ENCODE measurements at places on chromosomes 6 and 20.

- no peak for DNase-seq
These were observed 234.1 kb upstream of the PMEPA1 start for GRCh38 chr20:57943950-57944349.

DNA sequence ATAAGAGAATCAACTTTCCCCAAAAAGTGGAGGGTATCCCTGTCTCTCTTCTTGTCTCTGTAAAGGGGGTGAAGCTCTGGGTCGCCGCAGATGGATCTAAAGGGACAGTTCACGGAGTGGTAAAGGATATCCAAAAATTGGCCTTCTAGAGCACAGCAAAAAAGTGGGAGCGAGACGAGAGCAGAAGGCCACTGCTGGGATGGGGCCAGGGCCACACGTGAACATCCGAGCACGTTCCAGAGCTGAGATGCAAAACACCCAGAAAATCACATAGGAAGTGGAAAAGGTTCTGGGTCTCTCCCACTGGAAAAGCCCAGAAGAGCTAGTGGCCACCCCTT lies 837 bp downstream of the TRAM2 start:
- DNase-seq: no peak

GRCh38 chr20:59151820-59152219 lies 11.8 kb upstream of the ZNF831 start:
- peak; percentile 61 for DNase-seq

DNA sequence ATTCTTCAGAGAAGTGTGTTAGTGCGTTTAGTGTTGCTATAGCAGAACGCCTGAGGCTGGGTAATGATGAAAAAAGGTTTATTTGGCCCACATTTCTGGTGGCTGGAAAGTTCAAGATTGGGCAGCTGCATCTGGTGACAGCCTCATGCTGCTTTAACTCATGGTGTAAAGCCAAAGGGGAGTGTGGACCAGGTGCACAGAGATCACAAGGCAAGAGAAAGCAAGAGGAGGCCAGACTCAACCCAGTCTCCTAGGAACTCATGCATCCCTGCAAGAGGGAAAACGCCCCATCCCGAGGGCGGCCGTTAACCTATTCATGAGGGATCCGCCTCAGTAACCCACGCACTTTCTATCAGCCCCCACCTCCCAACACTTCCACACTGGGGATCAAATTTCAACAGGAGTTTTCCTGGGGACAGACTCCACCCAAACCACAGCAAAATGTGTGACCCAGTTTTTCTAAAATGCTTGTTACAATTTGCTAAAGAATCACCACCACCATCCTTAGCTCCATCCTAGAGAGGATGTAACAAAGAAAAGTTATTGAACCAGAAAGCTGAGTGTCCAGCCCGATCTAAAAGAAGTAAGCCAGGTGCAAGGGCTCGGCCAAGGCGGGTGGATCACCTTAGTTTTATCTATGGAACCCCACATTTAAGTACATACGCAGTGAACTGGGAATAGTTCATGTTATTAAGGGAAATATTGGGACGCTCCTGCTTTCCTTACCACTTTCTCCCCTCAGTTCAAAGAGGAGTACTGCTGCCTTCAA lies 164.8 kb downstream of the QKI start:
- no peak for DNase-seq

DNA sequence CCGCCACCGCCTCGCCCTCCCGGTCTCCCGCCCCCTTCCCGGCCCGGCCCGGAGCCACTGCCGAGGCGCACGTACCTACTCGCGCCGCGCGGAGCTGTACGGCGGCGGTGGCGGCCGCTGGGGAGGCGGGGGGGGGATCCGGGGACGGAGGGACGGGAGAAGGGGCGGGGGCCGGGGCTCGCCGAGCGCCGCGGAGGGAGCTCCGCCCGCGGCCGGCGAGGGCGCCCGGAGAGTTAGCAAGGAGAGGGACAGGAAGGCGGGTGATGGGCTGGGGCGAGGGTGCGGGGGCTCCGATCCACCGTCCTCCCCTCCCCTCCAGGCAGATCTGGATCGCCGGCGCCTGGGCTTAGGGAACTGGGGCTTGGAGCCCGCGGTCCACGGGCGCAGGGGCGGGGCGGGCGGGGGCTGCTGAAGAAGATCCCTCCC lies 548 bp upstream of the TMEM74B start:
- peak; percentile 12 for DNase-seq

GRCh38 chr20:31836853-31837608 lies 8.4 kb downstream of the FOXS1 start:
- no peak for DNase-seq

DNA sequence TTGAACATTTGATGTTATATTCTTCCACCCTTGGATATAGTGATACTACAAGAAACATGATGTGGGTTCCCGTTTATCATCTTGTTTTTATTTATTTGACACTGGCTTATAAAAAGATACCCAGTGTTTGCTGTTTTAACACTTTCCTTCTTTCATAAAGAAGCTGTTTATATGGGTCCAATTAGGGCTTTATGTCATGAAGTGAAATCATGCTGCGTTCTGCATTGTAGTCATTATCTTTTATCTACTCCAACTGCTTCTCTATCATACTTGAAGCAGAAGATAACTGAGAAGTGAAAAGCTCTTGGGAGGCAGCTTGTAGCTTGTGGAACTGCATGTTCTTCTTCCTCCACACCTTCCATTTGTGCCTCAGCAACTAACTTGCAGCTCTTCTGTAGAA lies 57.8 kb downstream of the GPX5 start:
- no peak for DNase-seq

DNA sequence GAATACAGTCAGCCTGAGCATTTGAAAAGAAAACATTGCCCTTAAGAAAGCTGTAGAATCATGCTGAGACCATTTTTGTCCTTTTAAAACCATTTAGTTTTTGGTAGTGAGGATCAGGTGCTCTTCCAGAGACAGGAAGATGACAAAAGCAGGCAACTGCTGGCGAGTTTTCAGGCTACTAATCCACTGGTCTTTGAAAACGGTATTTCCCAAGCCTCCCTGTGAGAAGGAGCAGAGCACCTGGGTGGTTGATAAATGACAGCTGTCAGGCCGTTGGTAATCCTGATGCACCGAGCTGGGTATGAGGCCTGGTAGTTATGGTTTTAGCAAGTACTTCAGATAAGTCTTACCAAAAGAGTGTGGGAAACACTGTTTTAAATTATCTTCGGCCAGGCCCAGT lies 10.1 kb upstream of the SEC63 start:
- no peak for DNase-seq

- DNase-seq: peak; percentile 39
These were observed 79.0 kb downstream of the IPCEF1 start for GRCh38 chr6:154277629-154278017.

- DNase-seq: no peak
These were observed 135.0 kb downstream of the CLIC5 start for GRCh38 chr6:45880676-45881075.

DNA sequence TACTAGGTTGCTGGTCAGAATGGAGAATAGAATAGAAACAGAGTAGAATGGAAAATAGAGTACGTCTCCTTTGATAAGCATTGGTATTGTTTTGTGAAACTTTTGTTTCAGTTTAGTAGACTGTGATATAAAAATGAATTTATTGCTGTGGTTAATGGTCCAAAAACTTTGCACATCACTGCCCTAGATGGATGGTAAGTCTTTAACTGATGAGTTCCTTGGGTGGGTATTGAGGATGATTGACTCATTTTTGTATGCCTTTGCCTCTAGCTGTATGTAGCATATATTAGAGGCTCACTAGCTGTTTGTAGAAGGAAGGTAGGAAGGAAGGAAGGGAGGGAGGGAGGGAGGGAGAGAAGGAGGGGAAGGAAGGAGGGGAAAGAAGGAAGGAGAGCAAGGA lies 48.3 kb downstream of the ZDHHC14 start:
- DNase-seq: no peak

DNA sequence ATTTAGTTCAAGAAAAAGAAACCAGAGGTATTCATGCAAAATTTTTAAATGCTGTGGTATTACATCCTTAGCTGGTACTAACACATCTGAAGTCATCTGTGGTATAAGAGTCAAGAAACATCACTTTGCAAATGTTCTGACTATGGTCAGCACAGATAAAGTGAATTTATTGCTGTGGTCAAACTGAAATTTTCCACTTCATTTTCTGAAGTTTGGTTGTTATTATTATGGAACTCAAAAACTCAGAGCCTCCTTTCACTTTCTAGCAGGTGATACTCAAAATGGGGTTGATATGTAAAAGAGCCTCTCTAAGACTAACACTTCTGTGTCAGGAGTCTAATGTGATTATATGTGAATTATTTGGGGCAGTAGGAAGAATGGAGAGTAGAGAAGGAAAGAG lies 257.8 kb downstream of the RNGTT start:
- DNase-seq: no peak

- no peak for DNase-seq
These were observed 8.5 kb upstream of the DSE start for GRCh38 chr6:116362276-116362675.

- no peak for DNase-seq
These were observed 82.2 kb upstream of the LRFN2 start for GRCh38 chr6:40669343-40669742.

- DNase-seq: no peak
These were observed 48.9 kb downstream of the CNBD2 start for GRCh38 chr20:36017048-36017951.

- DNase-seq: no peak
These were observed 222.4 kb downstream of the TSHZ2 start for GRCh38 chr20:53194306-53195290.

- DNase-seq: no peak
These were observed 256.6 kb downstream of the KHDC1L start for GRCh38 chr6:72968704-72969103.

DNA sequence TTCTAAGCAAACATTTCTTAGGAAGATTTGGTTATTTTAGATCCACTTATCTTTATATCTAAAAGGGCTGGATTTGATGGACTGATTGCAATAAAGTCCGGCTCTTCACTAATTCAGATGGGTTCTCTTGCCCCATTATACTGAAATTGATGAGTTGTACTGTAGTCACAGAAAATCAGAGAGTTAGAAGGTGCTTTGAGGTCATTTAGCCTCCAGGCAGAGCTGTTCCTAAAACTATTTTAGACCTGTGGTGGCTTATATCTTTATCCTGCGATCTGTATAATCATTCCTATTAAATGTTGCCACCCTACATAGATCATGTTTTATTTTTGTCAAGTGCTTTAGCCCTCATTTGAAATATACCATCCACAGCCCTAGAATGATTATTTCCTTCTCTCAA lies 61.3 kb upstream of the ATXN1 start:
- no peak for DNase-seq

- no peak for DNase-seq
These were observed 2.3 kb upstream of the STMND1 start for GRCh38 chr6:17099401-17100059.

GRCh38 chr20:58401162-58401561 lies 12.1 kb downstream of the VAPB start:
- DNase-seq: no peak

DNA sequence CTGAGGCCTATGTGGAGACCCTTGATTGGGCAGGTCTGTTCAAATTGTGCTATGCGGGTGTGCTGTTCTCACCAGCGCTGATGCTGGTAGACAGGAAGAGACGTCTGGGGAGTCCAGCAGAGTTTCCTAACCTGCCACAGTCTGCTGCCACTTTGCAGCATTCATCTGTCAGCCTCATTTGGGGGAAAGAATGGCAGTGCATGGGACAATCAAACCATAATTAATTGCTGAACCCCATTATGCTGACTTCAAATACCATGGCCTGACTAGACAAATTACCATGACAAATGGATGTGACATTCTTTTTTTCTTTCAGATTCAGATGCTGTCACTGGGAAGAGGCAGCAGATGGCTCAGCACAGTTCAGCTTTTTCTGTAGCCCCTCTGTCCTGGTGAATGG lies 171.4 kb upstream of the SYNDIG1 start:
- no peak for DNase-seq

- no peak for DNase-seq
These were observed 2.6 kb downstream of the MICA start for GRCh38 chr6:31405996-31406395.

- no peak for DNase-seq
These were observed 150.7 kb upstream of the LAMP5 start for GRCh38 chr20:9363673-9364072.

GRCh38 chr6:3119040-3119723 lies 671 bp downstream of the BPHL start:
- DNase-seq: no peak

DNA sequence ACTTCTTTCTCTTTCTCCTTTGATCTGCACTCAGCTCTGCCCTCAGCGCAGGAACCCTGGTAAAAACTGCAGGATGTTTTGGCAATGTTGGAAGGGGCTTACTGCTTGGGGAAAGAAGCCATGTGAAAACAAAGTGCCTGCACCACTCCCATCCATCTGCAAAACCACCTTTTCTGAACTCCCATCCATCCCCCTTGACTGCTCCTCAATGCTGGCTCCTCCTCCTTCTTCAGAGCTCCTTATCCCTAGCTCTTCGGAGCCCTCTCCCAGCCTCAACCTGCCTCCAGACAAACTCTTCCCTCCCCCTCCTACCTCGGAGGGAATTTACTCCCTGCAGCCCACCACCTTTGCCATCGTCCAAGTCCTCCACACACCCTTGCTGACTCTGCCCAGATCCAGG lies 4.2 kb upstream of the ZBTB12 start:
- DNase-seq: no peak

DNA sequence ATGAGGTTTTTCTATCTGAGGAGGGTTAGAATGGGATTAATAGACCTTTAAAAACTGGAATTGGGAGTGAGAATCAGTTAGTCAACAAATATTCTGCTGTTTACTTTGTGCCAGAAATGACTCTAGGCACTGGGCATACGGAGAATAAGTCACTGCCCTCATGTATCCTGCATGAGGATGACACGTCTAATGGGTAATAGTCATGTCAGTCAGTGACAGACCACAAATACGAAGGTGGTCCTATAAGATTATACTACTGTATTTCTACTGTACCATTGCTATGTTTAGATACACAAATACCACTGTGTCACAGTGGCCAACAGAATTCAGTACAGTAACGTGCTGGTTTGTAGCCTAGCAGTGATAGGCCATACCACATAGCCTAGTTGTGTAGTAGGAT lies 30.7 kb downstream of the ZFAND3 start:
- no peak for DNase-seq

- DNase-seq: no peak
These were observed 20.7 kb downstream of the FOXO3 start for GRCh38 chr6:108581237-108581931.

GRCh38 chr6:136920671-136921380 lies 1.3 kb upstream of the SLC35D3 start:
- DNase-seq: peak; percentile 41

DNA sequence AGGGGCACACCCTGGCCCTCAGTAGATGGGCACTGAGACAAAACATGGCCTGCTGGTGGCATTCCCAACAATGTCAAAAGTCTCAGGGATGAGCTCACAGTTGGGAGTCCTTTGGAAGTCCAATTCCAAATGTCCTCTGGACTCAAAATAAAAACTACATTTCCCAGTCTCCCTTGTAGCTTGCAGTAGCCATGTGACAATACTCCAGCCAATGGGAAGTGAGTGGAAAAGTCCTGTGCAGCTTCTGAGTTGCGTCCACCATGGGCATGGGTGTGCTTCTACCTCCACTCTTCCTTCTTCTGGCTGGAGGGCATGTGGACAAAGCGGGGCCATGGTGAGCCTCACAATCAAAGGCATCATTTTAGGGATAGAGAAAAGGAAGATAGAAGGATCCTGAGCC lies 5.8 kb upstream of the ADAM33 start:
- DNase-seq: no peak

Data from activated CD4-positive, alpha-beta T cell treated with anti-CD3 and anti-CD28 coated beads, Interleukin-2, amount 50 U/mL, for 48 hours (primary cell).